ENCODE measurements at places on chromosomes 5 and 9.

DNA sequence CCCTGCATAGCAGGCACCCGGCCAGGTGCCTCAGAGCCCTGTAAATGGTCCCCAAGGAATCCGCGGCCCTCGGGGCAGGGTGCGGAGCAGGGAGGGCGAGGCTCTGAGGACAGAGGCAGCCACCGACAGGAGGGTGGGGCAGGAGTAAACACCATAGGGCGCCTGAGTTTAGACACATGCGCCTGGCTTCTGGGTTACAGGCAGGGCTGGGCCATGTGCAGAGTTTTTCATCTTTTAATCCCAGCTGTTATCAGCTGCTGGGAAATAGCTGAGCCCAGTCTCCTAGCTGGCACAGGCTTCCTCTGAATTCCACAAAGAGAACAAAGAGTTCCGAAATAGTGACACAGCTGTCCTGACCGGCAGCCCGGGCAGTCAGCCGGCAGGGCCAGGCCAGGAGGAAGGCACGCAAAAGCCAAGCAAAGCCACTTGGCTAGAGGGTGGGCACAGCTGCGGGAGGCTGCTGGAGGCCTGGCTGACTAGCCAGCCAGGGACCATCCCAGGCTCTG, 98.9 kb upstream of the PHYKPL start:
- peak; percentile 48 for DNase-seq

DNA sequence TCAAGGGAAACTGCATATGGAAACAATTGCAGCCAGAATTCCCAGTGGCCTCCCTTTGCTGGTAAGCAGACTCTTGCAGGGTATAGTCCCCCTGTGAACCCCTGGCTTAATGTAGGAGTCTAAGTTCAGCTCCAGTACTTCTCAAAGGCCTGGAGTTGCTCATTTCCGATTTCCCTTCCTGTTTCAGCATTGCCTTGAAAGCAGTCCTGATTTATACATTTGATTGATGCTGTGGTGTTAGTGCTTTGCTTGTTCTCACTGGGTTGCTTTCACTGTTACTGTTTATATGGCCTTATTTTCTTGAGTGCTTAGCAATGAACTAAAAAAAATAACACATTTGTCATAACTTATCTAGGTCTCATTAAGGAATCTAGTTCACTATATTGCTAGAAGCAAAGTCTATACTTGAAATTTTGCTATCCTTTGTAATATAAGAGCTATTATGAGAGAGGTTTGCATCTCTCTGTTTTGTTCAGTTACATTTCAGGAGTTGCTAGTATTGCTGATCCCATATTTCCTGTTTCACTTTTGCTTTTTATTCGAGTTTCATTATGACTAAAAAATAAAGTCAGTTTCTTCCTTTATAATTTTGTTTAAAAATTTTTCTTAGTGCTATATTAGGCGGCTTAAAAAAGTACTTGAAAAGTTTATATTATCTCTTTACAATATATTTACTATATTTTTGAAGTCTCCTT, 122.4 kb upstream of the NMUR2 start:
- DNase-seq: no peak

DNA sequence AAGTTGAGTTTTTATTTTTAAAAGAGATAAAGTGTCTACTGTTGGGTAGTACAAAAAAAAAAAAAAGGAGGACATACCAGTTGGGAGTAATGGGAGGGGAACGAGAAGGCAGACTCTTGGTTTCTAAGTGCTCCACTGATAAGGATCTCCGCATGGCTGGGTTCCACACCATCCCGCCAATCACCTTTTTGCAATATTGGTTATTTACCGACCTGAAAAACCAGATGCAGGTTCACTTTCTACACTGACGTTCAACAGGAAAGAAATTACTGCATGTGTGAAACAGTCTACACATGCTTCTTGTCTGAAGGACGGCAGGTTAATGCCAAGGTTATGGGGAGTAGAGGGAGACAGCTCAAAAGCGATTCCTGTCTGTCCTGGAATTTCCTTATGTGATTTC, 75.5 kb downstream of the PTPN3 start:
- no peak for DNase-seq

DNA sequence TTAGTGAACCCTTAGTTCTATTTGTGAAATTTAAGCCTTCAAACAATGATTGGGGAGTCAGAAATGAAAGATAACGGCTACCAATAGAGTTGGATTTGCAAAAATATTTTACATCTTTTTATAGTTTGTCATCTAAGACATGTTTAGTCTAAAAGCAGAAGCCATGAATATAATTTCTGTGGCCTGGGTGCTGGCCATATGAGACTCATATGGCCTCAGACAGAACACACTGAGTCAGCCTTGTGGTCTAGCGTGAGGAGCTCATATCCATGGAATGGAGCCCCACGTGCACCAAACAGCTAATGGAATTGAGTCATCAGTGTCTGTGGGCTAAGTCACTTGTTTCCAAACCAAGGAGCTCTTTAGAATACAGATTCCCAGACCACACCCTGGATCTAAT, 240.7 kb upstream of the NREP start:
- no peak for DNase-seq

DNA sequence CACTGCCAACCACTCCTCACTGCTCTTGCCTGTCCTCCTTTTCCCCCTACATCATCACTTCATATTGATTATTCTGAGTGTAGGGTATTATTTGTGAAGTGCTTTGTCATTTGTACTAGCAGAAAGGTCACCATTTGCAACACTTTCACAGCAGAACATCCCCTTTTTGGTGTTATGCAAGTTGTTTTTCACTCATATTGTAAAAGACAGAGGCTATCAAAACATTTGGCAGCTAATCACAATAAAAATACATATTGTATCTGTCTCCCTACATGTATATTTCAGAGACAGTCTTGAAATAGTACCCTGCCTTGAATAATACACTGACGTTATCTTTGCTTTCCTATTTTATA, 82.3 kb downstream of the ANXA1 start:
- DNase-seq: no peak

DNA sequence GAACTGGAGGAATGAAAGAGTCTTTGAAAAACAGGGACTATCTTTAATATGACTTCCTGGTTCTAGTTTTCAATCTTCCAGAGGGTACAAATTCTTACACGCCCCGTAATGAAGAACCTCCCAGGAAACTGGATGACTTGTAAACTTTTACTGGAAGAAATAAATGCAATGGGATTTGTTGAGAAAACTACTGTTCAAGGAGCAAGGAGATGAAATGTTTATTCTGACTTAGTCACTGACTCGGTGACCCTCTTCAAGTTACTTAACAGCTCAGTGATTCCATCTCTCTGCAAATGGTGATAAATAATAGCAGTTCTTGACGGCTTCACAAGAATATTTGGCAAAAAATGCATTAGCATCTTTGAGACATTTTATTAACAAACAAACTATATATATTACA, 858.6 kb downstream of the PTPRD start:
- no peak for DNase-seq

GRCh38 chr9:93667006-93667405, 90.6 kb downstream of the PHF2 start:
- DNase-seq: peak; percentile 19

Measured in left colon (tissue), 2 donors.